ENCODE measurements at places on chromosomes 1 and 21.

- H3K36me3 ChIP-seq, result no peaks in the 10 kb centered on the region
- H3K4me1 ChIP-seq, result peaks cover 35% of the 10 kb centered on the region
- H3K4me3 ChIP-seq, result peak overlapping the region; percentile 69
- H3K27me3 ChIP-seq, result no peaks in the 10 kb centered on the region
These were observed 712 bp downstream of the RAB13 start for GRCh38 chr1:153985341-153985912.

DNA sequence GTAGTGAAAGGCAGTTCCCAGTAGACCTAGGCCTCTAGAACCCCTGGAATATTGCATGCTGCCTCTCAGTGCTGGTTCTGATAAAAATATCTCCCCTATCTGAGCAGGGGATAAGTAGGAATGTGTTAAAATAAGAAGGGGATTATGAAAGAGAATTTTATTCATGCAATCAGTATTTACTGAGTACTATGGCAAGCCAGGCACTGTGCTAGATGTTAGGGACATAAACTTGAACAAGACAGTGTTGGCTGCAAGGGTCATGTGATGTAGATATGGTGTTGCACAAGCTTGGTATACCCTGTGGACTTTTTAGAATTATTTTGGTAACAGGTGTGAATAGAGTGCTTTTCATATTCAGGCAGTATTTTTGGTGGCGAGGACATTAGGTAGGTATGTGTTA lies 23.6 kb downstream of the NOS1AP start:
- no peaks in the 10 kb centered on the region for H3K36me3 ChIP-seq
- no peak overlapping the region for H3K27ac ChIP-seq
- DNase-seq, result no peak
- peaks cover 40% of the 10 kb centered on the region for H3K27me3 ChIP-seq
- H3K4me1 ChIP-seq, result peaks cover 5% of the 10 kb centered on the region
- H3K4me3 ChIP-seq, result no peak overlapping the region

DNA sequence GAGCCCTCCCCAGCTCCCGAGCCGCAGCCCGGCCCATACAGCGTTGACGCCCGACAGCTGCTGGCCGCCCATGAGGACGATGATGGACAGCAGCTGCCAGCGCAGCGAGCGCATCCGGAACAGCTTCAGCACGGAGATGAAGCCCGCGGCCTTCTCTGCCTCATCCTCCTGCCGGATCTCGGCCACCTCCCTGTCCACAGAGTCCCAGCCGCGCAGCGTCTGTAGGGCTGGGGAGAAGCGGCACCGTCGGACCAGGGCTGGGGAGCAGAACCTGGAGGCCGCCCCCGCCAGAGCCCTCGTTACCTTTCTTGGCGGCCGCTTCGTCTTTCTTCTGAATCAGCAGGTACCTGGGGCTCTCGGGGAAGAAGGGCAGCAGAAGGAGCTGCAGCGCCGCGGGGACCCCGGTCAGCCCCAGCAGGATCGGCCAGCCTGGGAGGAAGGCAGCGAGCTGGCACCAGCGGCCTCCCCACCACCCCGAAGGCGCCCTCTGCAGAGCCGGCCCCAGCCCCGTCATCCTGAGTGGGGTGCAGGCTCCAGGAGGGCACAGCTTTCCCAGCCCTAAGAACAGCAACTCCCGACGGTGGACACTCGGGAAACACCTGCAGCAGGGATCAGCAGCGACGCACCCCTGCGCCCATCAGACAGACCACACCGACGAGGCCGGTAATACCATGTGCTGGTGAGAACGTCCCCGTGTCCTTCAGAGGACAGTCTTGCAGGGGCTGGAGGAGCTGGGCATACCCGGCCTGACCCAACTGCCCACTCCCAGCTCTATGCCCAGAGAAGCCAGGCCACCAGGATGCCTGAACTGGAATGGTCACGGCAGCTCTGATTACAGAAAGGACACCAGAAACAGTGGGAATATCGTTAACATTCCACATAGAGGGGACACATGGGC lies 13.8 kb upstream of the SLC2A7 start:
- H3K4me1 ChIP-seq, result no peaks in the 10 kb centered on the region
- peaks cover 2% of the 10 kb centered on the region for H3K27me3 ChIP-seq
- DNase-seq, result no peak
- H3K4me3 ChIP-seq, result no peak overlapping the region

- no peaks in the 10 kb centered on the region for H3K27me3 ChIP-seq
- no peak overlapping the region for H3K4me3 ChIP-seq
- H3K27ac ChIP-seq, result no peak overlapping the region
- DNase-seq, result peak; percentile 40
These were observed 24.9 kb upstream of the CR1L start for GRCh38 chr1:207619871-207620542.

DNA sequence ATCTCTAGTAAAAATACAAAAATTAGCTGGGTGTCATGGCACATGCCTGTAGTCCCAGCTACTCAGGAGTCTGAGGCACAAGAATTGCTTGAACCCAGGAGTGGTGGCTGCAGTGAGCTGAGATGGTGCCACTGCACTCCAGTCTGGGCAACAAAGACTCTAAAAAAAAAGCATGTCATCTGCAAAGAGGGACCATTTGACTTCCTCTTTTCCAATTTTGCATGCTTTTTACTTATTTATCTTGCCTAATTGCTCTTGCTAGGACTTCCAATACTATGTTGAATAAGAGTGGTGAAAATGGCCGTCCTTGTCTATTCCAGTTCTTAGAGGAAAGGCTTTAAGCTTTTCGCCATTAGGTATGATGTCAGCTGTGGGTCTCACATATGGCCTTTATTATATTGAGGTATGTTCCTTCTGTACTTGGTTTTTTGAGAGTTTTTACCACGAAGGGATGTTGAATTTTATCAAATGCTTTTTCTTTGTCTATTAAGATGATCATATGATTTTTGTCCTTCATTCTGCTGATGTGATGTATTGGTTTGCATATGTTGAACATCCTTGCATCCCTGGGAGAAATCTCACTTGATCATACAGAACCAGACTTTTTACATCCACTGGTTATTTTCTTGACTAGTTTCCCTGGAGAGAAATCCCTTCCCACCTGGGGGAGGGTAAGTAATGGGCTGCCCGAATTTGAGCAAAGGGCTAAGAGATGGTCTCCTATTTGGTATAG lies 17.0 kb upstream of the RAP1GAP start:
- no peak overlapping the region for H3K4me3 ChIP-seq
- peaks cover 54% of the 10 kb centered on the region for H3K36me3 ChIP-seq
- no peak overlapping the region for H3K27ac ChIP-seq
- DNase-seq, result no peak
- no peaks in the 10 kb centered on the region for H3K4me1 ChIP-seq

- peaks cover 28% of the 10 kb centered on the region for H3K4me1 ChIP-seq
- H3K36me3 ChIP-seq, result peaks cover 3% of the 10 kb centered on the region
- H3K27ac ChIP-seq, result peak overlapping the region; percentile 50
- peaks cover 2% of the 10 kb centered on the region for H3K27me3 ChIP-seq
- H3K4me3 ChIP-seq, result peak overlapping the region; percentile 9
- peak; percentile 42 for DNase-seq
These were observed 90.8 kb upstream of the TNFSF4 start for GRCh38 chr1:173297798-173298391.

DNA sequence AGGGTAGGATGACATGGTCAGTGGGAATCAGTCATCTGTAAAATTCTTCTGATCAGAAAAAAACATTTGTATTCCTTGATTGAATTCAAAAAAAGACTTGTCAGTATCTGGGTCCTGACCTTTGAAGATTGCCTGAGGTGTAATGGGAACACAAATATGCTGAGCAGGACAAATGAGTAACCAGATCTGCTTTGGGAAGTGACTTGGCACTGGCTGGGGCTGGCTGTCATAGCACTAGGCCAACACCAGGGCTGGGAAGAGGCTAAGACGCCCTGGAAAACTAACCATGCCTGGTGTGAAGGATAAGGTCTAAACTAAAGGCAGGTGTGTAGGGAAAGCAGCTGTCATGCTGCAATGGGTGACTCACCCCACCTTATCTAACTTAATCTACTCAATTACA lies 452.9 kb upstream of the BEND5 start:
- no peaks in the 10 kb centered on the region for H3K27me3 ChIP-seq
- no peak for DNase-seq
- H3K27ac ChIP-seq, result no peak overlapping the region
- H3K4me3 ChIP-seq, result no peak overlapping the region
- no peaks in the 10 kb centered on the region for H3K4me1 ChIP-seq
- no peaks in the 10 kb centered on the region for H3K36me3 ChIP-seq

- H3K27ac ChIP-seq, result no peak overlapping the region
- no peaks in the 10 kb centered on the region for H3K27me3 ChIP-seq
- H3K36me3 ChIP-seq, result no peaks in the 10 kb centered on the region
- no peak overlapping the region for H3K4me3 ChIP-seq
- peaks cover 15% of the 10 kb centered on the region for H3K4me1 ChIP-seq
These were observed 18.4 kb upstream of the UQCRHL start for GRCh38 chr1:15825800-15826199.

- peaks cover 75% of the 10 kb centered on the region for H3K36me3 ChIP-seq
- peak overlapping the region; percentile 23 for H3K4me3 ChIP-seq
- peak; percentile 38 for DNase-seq
- H3K27me3 ChIP-seq, result no peaks in the 10 kb centered on the region
These were observed 7.7 kb downstream of the ARHGEF2 start for GRCh38 chr1:155970531-155971167.

DNA sequence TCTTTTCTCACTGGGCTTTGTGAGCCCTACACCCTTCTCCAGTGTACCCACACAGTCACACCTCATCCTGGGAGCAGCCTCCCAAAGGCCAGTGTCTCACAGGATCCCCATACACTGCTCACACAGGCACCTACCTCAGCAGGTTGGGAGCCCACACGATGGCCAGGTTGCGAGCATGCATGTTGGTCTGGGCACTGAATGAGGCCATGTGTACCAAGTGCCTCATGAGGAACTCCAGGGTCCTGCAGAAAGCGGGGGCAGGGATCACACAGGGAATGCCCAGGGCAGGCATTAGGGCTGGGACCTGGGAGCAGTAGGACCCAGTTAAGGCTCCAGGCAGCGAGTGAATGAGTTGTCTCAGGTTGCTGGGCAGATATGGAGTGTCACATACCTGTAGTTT lies 8.5 kb upstream of the USF1 start:
- H3K27ac ChIP-seq, result no peak overlapping the region
- H3K27me3 ChIP-seq, result no peaks in the 10 kb centered on the region
- H3K36me3 ChIP-seq, result peaks cover 77% of the 10 kb centered on the region
- no peak for DNase-seq
- no peak overlapping the region for H3K4me3 ChIP-seq

DNA sequence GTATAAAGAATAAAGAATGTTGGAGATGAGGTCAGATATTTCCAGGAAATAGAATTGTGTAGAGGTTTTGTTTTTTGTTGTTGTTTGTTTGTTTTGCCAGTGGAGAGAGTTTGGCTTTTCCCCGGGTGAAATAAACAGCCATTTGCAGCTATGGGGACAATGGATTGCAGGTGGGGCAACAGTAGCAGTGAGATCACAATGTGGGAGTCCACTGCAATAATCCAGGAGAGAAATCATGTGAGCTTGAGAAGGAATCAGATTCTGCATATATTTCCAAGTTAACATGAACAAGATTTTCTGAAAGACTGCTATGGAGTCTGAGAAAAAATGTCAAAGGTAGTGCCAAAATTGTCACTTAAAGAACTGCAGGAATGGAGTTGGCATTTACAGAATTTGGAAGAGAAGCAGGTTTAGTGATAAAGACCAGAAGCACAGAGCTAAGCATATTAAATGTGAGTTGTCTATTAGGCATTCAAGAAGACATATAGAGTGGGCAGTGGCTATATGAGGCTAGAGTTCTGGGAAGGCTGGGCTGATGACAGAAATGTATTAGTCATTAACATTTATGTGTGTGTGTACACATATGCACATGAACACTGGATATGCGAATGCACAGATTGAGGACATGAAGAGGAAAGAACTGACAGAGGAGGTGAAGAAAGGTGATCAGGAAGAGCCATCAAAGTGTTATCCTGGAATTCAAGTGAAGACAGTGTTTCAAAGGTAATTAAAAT lies 729.6 kb upstream of the PTBP2 start:
- H3K4me3 ChIP-seq, result no peak overlapping the region
- H3K27me3 ChIP-seq, result no peaks in the 10 kb centered on the region
- H3K36me3 ChIP-seq, result no peaks in the 10 kb centered on the region

- no peak overlapping the region for H3K4me3 ChIP-seq
- no peak for DNase-seq
- peaks cover 3% of the 10 kb centered on the region for H3K27me3 ChIP-seq
These were observed 14.7 kb upstream of the PTGFR start for GRCh38 chr1:78475888-78476610.

- H3K27ac ChIP-seq, result no peak overlapping the region
- no peaks in the 10 kb centered on the region for H3K36me3 ChIP-seq
These were observed 208.1 kb downstream of the TGFB2 start for GRCh38 chr1:218553197-218553596.

DNA sequence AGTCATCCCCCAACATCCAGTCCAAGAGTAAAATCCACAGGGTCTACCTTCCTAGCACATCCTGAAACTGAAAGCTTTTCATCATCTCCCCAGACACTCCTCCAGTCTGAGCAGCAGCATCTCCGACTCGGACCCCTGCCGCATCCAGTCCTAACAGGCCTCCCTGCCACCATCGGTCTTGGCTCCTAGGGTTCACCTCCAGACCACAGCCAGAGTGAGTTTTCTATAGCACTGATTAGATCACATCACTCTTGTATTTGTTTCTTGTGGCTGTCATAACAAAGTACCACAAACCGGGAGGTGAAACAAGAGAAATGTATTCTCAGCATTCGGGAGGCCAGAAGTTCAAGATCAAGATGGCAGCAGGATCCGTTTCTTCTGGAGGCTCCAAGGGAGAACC lies 187.8 kb downstream of the TOMM20 start:
- no peak for DNase-seq
- peaks cover 4% of the 10 kb centered on the region for H3K36me3 ChIP-seq
- H3K27ac ChIP-seq, result no peak overlapping the region
- H3K4me3 ChIP-seq, result no peak overlapping the region
- H3K27me3 ChIP-seq, result no peaks in the 10 kb centered on the region

DNA sequence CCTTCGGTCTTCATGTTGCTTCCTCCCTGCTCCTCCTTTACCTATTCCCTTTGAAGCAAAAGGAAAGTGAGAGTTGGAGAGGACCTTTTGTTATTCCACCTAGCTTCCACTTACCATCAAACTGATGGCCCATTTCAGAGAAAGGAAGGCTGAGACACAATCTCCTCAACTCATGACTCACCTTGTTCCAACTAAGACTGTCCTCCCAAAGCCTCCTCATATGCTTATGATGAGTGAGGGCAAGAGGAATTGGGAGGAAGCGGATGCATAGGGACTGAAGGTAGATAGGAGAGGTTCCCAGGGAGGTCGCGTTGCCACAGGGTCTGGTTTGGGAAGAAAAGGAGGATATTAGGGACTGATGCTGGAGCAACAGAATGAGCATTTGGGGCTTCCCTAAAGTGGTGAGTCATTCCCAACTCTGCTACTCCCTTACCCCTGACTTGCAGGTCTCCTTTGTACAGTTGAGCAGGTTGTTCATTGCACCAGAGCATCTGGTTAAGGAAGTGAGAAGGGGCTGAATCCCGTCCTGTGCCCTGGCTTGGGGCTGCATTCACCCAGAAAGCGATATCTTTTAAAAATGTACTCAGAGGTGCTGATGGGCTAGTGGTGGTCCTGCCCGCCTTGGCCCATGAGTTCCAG lies 35.0 kb downstream of the LGR6 start:
- H3K4me3 ChIP-seq, result no peak overlapping the region
- peaks cover 27% of the 10 kb centered on the region for H3K4me1 ChIP-seq
- no peaks in the 10 kb centered on the region for H3K36me3 ChIP-seq
- H3K27me3 ChIP-seq, result peaks cover 17% of the 10 kb centered on the region
- peak overlapping the region; percentile 47 for H3K27ac ChIP-seq
- no peak for DNase-seq

- no peaks in the 10 kb centered on the region for H3K36me3 ChIP-seq
- no peaks in the 10 kb centered on the region for H3K4me1 ChIP-seq
- no peak overlapping the region for H3K4me3 ChIP-seq
- H3K27me3 ChIP-seq, result no peaks in the 10 kb centered on the region
- DNase-seq, result no peak
These were observed 49.5 kb upstream of the LYPLAL1 start for GRCh38 chr1:219124163-219124562.

Data from activated CD8-positive, alpha-beta T cell treated with anti-CD3 and anti-CD28 coated beads, Interleukin-2, amount 10 ng/mL, durations not matched to agents 7 days and 5 days (primary cell).